ENCODE measurements at places on chromosomes 1 and 21. TPM values are rescaled to one million over a fixed set of nuclear protein-coding genes. Genes with fewer than 3 reads are reported as not detected.

- H3K27me3 ChIP-seq: no peaks in the 10 kb centered on the region
- H3K27ac ChIP-seq: no peak overlapping the region
- no peaks in the 10 kb centered on the region for H3K36me3 ChIP-seq
- H3K4me1 ChIP-seq: no peaks in the 10 kb centered on the region
- no peak overlapping the region for H3K4me3 ChIP-seq
These were observed 15.9 kb downstream of the WNT3A start for GRCh38 chr1:228022571-228023293.

Gene EFNA1
- total RNA-seq: 24.8 TPM

DNA sequence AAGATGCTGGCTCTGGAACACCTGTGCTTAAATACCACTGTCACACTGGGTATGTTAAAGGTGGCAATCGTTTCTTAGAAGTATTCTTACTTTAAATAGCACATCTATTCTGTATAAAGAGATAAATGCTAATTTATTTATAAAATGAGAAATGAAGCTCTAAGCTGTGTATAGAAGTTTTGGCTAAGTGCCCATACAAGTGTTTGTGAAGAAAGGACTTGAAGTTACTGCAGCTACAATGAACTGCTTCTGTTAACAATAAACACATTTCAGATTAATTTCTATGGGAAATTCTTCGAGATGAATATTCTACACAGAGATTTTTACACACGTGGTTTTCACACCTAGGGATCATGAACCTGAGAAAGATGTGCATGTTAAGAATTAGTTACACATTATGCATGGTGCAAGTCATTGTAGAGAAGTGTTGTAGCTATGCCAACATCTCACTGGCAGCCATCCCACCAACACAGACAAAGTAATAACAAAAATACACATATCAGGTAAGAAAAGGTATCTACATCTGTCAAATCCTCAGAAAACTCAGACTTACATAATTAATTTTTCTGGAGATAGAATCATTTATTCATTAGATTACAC is 16.2 kb downstream of the COL24A1 start:
- no peaks in the 10 kb centered on the region for H3K27me3 ChIP-seq
- no peaks in the 10 kb centered on the region for H3K4me1 ChIP-seq
- H3K36me3 ChIP-seq: no peaks in the 10 kb centered on the region
- DNase-seq: no peak
- H3K4me3 ChIP-seq: no peak overlapping the region

Gene MIXL1
- not detected for total RNA-seq

GRCh38 chr1:231284441-231284840 is 43.4 kb downstream of the GNPAT start:
- H3K27me3 ChIP-seq: no peaks in the 10 kb centered on the region
- no peaks in the 10 kb centered on the region for H3K36me3 ChIP-seq
- no peak overlapping the region for H3K27ac ChIP-seq
- no peak overlapping the region for H3K4me3 ChIP-seq
- no peak for DNase-seq

All from right atrium auricular region (tissue), 2 donors.